ENCODE measurements at places on chromosomes 4 and X.

GRCh38 chr4:128571747-128572146, 237.8 kb upstream of the JADE1 start:
- no peak for DNase-seq

DNA sequence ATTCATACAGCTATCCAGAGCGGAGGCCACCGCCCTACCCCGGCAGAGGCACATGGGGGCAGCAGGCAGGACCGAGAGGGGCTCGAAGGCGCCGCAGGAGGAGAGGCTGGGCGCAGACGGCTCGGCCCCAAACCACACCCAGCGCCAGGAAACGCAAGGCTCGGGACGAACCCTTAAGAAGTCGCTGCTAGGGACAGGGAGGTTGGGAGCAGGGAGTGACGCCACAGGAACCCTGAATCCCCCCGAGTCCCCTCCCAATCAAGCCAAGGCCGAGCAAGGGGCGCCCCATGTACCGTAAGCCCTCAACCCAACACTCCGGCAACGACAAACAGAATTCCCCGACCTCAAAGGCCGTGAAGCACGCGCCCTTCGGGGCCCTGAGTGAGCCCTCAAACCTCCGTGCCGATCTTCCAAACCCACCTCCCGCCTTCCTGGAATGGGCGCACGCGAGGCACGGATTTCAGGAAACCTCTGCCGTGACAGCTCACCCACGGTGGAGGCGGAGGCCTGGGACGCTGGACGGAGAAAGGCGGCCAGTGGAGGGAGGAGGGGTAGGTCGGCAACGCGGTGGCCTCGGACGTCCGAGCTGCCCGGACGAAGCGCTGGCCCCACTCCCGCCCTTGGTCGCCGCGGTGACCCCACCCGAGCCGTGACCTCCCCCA, 1.8 kb downstream of the ZFYVE28 start:
- no peak for DNase-seq

- DNase-seq = no peak
These were observed 895.6 kb downstream of the RAB28 start for GRCh38 chr4:12588582-12588981.

DNA sequence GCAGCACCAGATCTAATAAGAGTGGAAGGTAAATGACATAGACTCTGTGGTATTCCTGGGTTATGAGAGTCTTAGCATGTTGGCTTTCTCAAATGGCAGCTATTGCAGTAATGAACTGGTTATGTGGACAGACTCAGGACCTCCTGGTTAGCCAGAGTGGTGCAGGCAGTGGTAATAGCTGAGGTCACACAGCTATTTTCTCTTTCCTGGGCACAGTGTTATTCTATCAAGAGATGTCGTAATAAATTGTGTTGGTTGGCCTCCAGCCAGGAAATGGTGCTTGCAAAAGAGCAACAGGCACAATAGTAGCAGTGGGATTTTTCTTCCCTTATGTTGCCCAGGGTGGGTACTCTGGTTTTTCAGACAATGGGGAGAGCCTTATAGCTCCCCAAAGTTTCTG, 279.2 kb upstream of the FGF16 start:
- DNase-seq = no peak

- no peak for DNase-seq
These were observed 5.7 kb upstream of the GPR174 start for GRCh38 chrX:79138658-79139241.

DNA sequence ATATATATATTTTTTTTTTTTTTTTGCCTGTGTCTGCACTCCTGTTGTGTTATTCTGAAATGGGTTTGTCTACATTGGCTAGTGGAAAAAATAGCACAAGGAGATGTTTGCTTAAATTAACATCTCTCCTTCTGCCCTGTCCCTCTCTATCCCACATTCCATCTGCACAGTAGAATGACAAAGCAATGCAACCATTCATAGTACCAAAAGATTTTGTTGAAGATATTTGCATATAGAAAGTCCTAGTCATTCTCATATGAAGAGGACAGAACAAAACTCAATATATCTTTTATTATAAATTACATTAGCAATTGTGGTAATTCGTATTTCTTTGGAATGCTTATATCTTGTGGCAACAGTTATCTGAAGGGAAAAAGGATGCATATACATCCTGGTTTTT, 88.3 kb upstream of the AGA start:
- no peak for DNase-seq

GRCh38 chr4:37389967-37390580, 145.5 kb downstream of the NWD2 start:
- DNase-seq = no peak

DNA sequence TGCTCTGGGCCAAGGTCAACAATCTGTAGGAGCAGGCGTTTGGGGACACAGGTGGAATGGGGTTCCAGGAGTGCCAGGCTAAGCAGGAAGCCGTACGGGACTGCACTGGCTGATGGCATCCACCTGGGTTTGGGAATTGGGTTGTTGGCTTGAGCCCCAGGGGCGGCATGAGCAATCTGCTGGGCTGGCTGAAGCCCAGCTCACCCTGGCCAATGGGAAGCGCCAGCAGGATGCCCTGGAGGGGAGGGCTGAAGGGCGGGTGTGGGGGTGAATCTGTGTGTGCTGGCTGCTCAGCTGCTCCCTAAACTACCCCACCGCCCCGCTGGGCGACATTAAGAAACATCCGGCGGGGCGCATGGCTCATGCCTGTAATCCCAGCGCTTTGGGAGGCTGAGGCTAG, 8.9 kb upstream of the RGS12 start:
- no peak for DNase-seq

GRCh38 chr4:38055566-38055965, 95.4 kb downstream of the PTTG2 start:
- DNase-seq = no peak

GRCh38 chrX:149996515-149996914, 58.2 kb upstream of the EOLA2 start:
- no peak for DNase-seq

DNA sequence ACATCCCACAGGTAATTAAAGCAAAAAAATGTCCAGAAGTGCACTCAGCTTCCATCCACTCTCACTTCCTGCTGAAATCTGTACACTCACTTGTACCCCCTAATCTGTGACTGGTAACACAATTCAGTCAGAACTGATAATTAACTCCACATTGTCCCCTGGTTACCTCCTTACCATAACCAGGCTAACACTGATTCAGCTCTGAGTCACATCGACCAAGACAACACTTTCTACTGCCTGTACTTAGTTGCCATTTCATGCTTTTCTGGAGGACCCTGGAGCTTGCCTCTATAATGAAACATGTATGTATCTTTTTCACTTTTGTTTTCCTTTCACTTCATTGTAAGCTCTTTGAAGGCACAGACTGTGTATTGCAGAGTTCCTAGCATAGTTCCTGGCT, 130.9 kb upstream of the GABRG1 start:
- DNase-seq = no peak

DNA sequence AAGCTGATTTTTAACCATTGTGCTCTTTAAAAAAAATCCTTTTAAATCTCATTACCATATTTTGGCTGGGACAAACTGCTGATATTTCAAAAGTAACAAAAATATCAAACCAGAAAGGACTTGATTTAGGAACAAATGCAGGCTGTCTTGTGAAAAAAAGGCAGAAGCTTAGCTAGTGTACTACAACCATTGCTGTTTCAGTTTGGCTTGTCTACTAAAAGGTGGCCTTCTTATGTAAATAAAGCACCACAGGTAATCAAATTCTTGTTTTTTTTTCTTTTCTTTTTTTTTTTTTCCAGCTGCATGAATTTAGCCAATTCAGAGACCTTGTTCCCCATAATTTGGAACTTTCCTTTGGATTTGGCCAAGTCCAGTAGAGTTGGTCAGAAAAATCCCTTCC, 43.8 kb upstream of the MAGEA8 start:
- DNase-seq = no peak

DNA sequence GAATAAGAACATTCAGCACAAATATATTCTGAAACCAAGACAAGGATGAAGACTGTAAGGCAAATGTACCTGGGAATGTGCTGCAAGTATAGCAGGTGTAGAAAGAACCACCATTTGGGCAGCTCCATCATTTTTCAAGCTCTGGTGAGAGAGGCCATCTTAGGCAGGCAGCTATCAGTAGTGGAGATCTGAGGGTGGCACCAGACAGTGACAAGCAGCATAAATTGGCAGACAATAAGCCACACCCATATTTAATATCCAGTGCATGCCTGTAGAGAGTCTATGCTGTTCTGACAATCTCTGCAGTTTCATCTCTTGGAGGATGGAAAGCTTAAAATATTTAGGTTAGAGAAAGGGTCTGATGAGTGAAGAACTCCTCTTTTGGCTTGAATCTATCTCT, 22.5 kb downstream of the CCNG2 start:
- no peak for DNase-seq
